ENCODE measurements at places on chromosomes 1 and 21. TPM values are rescaled to one million over a fixed set of nuclear protein-coding genes. Genes with fewer than 3 reads are reported as not detected.
A peak's percentile ranks its signal among the peaks of the same experiment; 100 is the strongest.

DNA sequence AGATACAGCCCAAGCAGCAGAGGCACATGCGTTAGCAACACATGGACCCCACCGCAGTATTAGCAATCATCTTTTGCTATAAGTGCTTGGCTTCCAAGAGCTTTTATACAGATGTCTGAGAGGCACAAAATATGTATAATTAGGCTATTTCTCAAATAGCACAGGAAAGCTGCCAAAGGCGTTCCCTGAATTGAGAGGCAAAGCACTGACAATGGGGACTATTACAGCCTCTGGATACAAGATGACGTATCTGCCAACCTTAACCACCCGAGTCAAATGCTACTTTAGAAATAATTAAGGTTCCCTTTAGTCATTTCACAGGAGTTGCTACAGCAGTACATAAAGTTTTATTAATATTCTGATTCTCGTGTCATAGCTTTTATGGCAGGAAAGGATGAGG is 6.4 kb downstream of the STMN1 start:
- DNase-seq, result no peak

DNA sequence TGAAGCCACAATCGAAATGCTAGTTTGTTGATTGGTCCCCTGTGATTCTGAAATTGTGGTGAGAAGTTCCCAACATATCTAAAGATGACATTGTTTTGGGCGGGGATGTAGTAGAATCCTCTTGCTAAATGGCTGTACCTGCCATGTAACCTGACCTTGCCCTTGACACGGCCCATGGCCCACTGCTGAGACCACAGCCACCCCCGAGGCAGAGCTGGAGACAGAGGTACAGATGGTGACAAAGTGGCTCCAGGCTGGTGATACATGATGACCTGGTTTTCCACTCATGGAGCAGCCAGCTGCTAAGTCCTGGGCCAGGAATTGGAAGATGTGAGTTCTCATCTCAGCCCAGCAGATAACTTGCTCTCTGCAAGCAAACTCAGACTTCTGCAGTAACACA is 226.5 kb downstream of the FOXD2 start:
- no peak for DNase-seq

The SPRR1A gene
- total RNA-seq, result not detected

DNA sequence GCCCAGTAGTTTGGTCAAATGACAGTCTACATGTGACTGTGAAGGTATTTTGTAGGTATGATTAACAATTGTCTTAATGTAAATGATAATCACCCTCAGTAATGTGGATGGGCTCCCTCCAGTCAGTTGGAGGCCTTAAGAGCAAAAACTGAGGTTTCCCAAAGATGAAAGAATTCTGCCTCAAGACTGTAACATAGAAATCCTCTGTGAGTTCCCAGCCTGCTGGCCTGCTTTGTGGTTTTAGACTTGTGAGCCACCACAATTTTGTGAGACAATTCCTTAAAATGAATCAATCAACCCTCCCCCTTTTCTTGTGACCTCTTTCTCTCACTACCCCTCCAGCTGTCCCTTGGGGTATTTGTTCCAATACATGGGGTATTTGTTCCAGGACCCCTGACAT is 226.4 kb upstream of the DPYD start:
- no peak for DNase-seq

GRCh38 chr1:176517484-176517883 is 54.5 kb downstream of the PAPPA2 start:
- DNase-seq, result peak; percentile 8

GRCh38 chr21:37220433-37220980 is 46.6 kb downstream of the VPS26C start:
- peak; percentile 49 for DNase-seq

- no peak for DNase-seq
Observed at GRCh38 chr1:15362737-15363128, 47.0 kb upstream of the EFHD2 start.

DNA sequence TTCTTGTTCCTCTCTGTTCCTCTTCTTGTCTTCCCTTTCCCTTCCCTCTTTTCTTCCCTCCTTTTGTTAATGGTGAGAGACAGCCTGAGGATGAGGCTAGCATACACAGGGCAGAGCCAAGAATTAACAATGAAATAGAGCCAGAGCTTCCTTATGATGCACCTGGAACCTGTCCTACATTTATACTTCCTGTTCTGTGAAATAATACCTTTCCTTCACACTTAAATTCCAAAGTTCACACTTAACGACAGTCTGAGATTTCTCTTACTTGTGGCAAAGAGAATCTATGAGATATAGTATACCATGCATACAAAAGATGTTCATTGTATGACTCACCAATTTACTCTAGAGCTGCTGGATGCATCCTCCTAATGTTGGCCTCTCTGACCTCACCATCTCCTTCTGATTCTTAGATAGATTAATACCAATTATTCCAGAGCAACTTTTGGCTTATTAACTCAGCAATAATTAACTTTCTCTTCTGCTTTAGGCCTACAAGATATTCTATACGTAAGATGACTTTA is 30.8 kb upstream of the TSNAX start:
- DNase-seq, result no peak

GRCh38 chr1:110774398-110774797 is 98.5 kb upstream of the CD53 start:
- no peak for DNase-seq

DNA sequence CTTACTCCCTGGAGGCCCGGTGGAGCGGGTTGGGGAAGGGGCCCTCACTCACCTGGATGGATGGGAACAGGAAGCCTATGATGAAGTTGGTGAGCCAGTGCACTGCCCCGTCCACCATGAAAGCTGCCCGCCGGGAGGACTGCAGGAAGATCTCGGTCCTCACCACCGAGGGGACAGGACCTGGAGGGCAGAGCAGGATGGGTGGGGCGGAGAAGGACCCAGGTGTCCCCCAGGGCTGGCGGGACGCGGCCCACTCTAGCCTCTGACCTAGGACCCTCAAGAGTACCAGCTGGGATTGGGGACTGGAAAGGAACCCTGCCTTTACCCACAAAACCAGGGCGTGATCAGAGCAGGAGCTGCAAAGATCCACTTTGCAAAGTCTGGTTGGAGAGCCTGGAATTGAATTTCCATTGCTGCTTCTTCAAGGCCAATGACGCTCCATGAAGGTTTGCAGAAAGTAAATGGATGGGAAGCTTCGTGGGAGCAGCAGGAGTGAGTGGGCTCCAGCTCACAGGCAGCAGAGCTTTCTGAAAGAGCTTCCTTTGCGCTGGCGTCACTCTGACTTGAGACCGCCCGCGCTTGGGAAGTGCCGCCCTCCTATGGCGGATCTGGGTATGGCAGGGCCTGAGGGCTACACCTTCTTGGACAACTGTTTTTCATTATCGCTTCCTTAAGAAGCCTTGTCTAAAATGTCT is 21.4 kb downstream of the SLC2A7 start:
- peak; percentile 94 for DNase-seq

The FAM151A gene
- total RNA-seq, result not detected

The SLC2A5 gene
- total RNA-seq, result not detected

GRCh38 chr1:6260433-6260934 is 414 bp downstream of the GPR153 start:
- DNase-seq, result no peak

GRCh38 chr1:185292237-185292636 is 24.8 kb downstream of the IVNS1ABP start:
- no peak for DNase-seq

DNA sequence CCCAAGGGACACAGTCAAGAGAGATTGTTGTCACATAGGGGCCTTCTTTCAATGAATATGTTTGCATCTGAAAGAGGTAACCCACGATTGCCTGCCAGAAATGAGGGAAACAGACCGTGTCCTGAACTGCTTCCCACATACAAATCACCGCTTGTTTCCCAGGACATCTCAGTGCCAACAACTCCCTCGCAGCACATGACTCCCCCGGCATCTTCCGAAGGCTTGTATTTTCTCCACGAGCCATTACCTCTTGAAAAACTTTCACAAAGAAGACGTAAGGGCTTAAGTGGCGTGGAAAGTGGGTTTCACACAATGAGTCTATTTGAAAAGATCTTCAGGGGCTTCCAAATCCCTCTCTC is 31.6 kb upstream of the PDE9A start:
- DNase-seq, result no peak

The IGSF9 gene
- total RNA-seq, result not detected

GRCh38 chr1:248788327-248788726 is 32.8 kb upstream of the LYPD8 start:
- DNase-seq, result no peak

GRCh38 chr1:212879947-212880690 is 22.0 kb downstream of the FLVCR1 start:
- DNase-seq, result no peak

The LRRC71 gene
- total RNA-seq, result not detected

DNA sequence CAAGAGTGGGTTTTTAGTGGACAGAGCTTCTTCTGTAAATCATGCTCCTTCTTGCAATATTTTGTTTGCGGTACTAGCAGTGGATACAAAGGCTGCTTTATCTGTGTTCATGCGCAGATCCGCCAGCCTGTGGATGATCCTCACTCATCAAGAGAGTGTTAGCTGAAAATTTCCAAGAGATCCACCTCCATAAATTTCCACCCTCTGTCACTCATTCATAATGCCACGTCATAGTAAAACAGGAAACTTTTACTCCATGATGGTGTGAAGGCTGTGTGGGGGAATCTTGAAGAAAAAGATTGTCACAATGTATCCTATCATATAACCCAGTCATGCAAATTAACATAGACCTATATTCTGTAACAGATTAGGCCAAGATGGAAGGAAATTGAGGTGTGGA is 4.4 kb upstream of the MAPKAPK2 start:
- DNase-seq, result no peak

The ZMYND12 gene
- 0.74 TPM for total RNA-seq

The VWA5B1 gene
- total RNA-seq, result not detected

DNA sequence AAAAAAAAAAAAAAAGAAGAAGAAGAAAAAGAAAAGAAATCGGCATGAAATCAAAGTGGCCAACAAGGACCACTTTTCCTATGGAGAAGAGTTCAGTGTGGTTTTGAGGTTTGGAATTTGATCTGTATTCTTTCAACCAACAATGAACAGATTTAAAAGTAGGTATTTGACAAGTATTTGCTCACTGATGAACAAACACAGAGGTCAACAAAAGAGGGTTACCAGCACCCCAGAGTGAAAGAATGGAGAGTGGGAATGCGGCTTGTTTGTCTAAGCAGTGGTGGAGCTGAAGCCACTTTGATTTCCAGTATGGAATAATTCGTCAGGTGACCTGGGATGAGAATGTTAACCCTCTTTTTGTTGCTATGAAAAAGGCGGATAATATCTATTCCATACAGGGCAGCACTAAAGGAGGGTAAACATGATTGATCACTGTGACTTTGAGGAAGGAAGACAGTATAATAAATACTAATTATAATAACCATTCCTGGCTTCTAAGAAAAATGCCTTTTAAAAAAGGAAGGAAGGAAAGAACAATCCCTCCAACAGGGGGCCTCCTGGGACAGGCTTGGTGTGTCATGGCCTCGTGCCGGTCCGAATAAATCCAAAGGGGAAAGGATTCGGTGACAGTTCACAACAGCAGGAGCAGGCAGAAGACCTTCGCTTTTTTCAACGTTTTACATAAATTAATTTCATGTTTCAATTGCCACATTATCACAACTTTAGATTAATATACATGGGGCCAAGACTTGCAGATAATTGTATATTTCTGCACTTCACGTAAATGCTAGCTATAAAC is 37.2 kb upstream of the SIM2 start:
- peak; percentile 12 for DNase-seq

DNA sequence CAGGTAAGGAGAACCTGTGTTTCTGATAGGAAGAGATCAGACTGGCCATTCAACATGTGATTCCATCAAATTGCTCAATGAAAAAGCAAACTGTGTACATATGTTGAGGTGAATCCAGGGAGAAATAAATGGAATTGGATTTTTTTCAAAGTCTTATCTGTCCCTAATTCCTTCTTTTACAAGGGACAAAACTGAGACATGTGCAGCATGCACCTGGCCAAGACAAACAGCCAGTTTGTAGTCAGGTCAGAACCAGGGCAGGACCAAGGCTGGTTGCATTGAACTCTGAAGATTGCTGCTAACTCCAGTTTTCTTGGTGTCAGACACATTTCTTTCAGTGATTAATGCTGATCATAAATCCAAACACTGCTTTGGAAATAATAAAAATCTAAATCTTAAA is 69.6 kb upstream of the CCDC190 start:
- DNase-seq, result no peak

DNA sequence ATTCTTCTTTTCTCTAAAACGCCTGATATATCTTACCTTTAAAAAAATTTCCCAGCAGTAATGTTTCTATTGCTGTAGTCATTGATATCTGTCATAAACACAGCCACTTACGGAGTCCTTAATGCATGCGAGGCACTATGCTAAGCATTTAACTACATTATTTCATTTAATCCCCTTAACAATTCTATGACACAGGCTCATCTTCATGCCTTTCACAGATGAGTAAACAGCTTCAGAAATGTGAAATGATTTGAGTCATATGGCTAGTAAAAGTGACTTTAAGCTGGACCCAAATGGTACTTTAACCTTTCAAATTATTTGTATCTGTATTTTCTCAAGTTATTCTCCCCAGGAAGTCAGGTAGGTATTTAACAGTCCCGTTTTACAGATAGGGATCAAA is 125.1 kb upstream of the FGGY start:
- no peak for DNase-seq

The COL11A1 gene
- total RNA-seq, result not detected

The PRMT6 gene
- total RNA-seq, result 6.7 TPM

The CDK18 gene
- total RNA-seq, result 4.1 TPM

- no peak for DNase-seq
Observed at GRCh38 chr1:9838946-9839345, 15.2 kb upstream of the CLSTN1 start.

The SGIP1 gene
- not detected for total RNA-seq

GRCh38 chr1:199301472-199302217 is 662.8 kb downstream of the PTPRC start:
- DNase-seq, result no peak

GRCh38 chr1:15961492-15961891 is 14.4 kb downstream of the ZBTB17 start:
- no peak for DNase-seq

- DNase-seq, result no peak
Observed at GRCh38 chr21:35649186-35649585, 411.1 kb downstream of the SETD4 start.

DNA sequence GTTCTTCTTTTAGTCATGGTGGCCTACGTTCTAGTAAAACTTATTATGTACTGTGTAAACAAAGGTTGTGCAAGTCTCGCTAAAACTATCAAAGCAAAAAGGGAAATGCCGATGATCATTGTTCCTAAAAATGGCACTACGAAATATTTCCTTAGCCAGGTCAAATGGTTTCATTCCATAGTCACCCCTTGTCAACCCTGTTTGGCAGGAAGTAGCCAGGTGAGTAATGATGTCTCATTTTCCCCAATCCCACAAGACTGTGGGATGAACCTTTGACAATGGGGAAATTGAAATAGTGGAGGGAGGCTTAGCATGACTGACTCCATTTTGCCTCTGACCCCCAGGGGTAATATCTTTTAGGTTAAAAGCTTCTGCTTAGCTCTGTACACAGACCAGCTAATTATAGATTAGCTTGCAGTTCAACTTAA is 5.6 kb upstream of the REN start:
- DNase-seq, result no peak

- no peak for DNase-seq
Observed at GRCh38 chr1:36177589-36178431, 21.9 kb downstream of the MAP7D1 start.
